Choroid plexus epithelial cell (primary cell): ENCODE measurements at places on chromosomes 2 and 18.

DNA sequence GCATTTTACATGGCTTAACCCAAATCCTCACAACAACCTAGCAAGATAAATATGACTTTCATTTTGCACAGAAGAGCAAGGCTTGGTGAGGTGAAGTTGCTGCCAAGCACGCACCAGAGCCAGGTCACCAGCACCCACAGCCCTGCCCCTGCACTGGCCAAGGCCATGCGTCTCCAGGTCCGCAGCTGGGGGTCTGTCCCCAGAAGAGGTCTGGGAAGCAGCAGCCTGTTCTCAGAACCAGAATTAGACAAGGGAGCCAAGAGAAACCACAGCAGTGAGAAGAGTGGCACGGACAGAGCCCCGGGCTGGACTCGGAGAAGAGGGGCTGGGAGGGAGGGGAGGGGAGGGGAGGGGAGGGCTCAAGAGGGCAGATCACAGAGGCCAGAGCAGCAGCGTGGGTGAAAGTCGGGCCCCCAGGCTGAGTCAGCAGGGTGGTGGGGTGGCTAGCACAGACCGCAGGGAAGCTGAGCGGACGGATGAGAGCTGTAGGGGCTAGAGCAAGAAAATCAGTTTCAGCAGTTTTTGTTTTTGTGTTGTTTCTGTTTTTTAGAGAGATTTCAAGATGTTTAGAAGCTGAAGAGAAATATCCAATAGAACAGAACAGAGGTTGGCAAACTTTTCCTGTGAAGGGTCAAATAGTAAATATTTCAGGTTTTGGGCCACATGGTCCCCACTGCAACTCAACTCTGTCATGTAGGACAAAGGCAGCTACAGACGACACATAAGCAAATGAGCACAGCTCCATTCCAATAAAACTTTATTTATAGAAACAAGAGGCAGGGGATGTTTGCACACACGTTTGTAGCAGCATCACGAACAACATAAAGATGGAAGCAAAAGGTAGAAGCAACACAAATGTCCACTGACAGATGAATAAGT lies 7.4 kb upstream of the MTERF4 start:
- no peak for DNase-seq

GRCh38 chr2:99841749-99842148 lies 300.6 kb downstream of the AFF3 start:
- peak; percentile 71 for DNase-seq

DNA sequence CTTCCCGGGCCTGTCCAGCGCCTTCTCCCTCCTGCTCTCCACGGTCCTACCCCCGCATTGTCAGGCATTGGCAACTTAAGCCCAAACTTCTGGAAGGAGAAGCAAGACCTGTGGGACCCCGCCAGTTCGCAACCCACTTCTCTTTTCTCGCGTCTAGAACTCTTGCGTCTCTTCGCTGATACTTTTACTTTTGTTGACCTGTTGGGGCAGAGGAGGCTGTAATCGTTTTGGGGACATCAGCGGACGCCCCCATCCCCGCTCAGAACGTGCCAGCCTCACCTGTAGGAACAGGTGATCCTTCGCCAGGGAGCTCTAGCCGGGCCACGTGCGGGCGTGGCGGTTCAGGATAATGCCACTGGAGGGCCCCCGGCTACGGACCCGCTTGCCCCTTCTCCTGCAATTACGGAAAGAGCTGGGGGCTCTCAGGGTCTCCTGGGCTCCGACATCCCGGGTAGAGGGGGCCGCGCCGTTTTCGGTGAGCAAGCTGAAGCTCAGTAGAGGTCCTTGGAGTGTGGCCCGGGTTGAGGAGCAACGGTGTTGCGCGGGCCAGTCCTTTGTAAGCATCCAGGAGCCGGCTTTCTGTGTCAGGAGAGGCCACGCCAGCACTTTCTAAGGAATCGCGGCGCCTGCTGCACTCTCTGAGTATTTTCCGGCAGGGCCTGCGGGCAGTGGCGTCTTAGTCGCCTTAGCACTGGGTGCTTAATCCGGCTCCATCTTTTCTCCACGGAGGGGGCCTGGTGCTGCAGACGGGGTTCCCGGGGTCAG lies 1.6 kb downstream of the MTCL1 start:
- DNase-seq: peak; percentile 72

DNA sequence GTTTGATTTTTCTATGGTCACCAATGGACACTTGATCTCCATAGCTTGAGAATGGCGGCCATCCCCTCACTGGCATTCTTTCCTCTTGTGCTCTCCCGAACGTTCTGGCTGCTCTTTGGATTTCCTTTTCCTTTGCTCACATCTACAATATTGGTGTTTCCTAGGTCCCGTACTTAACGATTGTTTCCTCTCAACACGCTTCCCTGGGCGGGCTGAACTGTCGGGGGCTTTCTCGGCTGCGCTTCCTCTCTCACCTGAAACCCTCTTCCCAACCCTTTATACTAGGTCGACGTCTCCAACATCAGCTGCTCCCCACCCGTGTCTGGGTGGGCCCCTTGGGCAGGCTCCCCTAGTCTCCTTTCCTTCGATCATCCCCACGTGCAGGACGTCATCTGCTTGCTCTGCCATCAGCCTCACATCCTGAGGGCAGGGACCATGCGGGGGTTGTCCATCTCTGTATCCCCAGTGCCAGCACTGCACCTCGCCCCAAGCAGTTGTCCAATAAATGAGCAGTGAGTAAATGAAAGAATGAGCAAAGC lies 634 bp upstream of the DIS3L2 start:
- no peak for DNase-seq

DNA sequence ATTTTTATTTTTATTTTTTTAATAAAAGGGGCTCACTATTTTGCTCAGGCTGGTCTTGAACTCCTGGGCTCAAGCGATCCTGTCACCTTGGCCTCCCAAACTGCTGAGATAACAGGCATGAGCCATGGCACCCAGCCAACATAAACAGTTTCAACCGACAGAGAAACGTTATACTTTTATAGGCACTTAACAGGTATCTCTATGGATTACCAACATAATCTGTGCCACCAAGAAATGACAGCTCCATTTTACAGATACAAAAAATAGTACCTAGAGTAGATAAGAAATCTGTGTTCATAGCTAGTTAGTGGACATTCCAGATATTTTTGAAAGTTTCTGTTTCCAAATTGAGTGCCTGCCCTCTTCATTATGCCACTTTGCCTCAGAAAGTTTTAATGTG lies 1316.7 kb downstream of the LRP1B start:
- DNase-seq: no peak

DNA sequence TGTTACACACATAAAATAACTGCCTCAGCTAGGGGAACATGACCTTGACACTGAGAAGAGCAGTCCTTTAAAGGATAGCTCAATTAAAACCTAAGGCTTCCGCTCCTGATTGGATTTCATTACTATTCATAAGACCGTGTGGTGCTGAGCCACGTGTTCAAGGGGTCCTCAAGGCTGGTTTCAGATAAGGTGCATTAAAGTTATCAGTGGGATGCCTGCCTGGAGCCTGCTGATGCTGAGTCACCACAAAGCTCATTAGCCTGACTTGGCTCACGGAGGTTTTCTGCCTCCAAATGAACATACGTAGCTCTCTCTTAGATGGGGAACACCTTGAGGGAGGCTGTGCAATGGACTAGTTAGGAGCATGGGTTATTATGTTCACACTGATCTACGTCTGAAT lies 518.9 kb downstream of the TDRD15 start:
- no peak for DNase-seq

DNA sequence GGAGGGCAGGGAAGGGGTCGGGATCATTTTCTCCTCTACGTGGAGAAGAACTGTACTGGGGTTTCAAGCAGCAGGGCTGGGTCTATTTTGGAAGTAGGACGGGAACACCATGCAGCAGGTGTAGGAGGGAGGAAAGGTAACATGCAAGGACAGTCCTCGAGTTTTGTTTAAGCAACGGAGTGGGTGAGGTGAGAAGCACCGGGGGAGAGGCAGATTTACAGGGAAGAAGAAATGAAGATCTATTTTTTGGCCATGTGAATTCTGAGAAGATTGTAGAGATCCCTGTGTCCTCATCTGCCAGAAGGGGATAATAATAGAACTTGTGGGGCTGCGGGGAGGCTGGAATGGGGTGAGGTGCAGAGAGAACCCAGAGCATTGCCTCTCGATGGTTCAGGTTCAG lies 85.6 kb downstream of the INPP5D start:
- DNase-seq: no peak

- peak; percentile 11 for DNase-seq
Observed at GRCh38 chr2:203175371-203175770, 63.4 kb upstream of the CYP20A1 start.

- DNase-seq: no peak
Observed at GRCh38 chr2:225027061-225027762, 15.1 kb downstream of the DOCK10 start.

GRCh38 chr2:207321514-207321913 lies 155.8 kb upstream of the KLF7 start:
- no peak for DNase-seq

- no peak for DNase-seq
Observed at GRCh38 chr2:127735044-127735443, 33.7 kb downstream of the SFT2D3 start.

DNA sequence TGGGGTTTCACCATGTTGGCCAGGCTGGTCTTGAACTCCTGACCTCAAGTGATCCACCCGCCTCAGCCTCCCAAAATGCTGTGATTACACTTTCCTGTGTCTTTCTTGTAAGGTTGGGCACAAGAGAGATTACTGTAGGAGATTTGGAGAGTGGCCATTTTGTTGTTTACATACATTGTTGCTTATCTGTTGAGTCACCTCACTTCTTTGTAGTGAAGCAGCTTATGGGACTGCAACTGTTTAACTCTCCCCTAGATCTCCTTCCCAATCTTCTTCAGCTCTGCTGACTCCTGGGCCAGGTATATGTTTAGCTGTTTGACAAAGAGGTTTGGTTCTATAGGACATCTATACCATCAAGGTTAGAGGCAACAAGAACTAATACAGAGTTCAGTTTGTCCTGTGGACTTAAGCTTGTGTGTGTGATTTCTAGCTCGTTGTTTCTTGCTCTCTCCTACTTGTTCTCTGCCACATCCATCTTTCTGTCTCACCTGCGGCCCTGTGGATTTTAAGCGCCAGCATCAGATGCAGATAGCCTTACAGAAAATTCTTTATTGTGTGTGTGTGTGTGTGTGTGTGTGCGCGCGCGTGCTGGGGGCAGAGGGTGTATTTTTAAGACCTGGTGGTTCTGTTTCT lies 95.4 kb downstream of the HAUS1 start:
- peak; percentile 70 for DNase-seq
